ENCODE measurements at places on chromosomes 7 and 10. TPM values are rescaled to one million over a fixed set of nuclear protein-coding genes. Genes with fewer than 3 reads are reported as not detected.

FEZF1 gene
- polyA plus RNA-seq = not detected

TRPV5 gene
- polyA plus RNA-seq = 0.87 TPM

ACTL6B gene
- not detected for polyA plus RNA-seq

MYO1G gene
- 0.33 TPM for polyA plus RNA-seq

EPHA1 gene
- 15.7 TPM for polyA plus RNA-seq

PAPOLB gene
- 0.07 TPM for polyA plus RNA-seq

CSTF2T gene
- polyA plus RNA-seq = 44.0 TPM

GRM3 gene
- 0.18 TPM for polyA plus RNA-seq

SLC26A5 gene
- not detected for polyA plus RNA-seq
